AG04450 (cell line): ENCODE measurements at places on chromosomes 6 and 20. TPM values are rescaled to one million over a fixed set of nuclear protein-coding genes. Genes with fewer than 3 reads are reported as not detected.

DNA sequence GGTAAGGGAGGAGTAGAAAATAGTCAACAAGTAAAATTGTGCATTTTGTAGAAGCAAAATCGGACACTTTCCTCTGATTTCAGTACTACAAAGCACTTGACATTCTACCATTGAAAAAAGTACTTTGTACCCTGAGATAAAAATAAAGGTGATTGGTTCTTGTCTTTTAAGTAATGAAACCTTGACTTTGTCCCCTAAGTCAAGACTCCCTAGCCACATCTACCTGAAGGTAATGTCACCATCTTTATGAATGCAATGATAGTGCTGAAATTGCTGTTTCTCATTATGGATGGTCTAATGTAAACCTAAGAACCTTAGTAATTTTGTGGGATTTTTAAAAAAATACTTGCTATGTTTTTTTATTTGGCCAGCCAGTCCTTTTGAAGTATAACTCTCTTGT, 2.4 kb upstream of the MAN1A1 start:
- no peak for DNase-seq

DNA sequence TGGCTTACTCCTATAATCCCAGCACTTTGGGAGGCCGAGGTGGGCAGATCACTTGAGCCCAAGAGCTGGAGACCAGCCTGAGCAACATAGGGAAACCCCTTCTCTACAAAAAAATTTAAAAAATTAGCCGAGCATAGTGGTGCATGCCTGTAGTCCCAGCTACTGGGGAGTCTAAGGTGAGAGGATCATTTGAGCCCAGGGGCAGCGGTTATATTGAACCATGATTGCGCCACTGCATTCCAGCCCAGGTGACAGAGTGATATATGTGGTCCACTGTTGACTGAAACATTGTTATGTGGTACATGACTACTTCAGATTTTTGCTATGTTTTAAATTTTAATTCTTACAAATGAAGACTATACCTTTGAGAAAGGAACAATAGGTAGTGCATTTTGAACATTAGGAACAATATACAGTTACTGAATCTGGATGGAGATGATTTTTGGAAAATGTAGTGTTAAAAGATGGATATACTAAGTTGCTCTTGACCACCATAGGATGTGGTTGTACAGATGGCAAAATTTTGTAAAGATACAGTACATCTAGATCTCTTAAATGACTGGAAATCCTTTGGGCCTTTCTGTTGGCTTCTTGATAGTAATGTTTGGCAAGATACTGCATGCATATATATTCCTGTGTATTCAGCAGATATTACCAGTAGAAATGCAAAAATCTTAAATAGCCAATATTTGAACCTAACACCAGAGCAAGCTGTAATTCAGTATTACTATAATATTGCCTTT, 35.9 kb downstream of the MAPK14 start:
- DNase-seq = no peak

DNA sequence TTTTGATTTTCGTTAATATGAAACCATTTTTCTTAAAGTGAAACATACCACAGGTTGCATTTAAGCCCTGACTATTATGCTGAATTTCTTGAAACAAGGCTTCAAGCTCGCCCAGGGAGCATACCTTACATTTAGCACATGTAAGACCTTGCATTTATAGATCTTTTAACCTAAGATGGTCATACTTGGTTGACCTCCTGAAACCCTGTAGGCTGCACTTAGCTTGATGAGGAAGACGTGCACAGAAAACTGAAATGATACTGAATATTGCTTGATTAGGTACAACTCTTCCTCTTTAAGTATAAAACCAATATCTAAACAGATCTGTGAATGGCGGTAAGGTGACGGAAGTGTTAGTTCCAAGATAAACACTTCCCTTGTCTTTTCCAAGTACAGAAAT, 82.2 kb downstream of the CTNNBL1 start:
- no peak for DNase-seq

GRCh38 chr20:32527447-32528055, 57.6 kb downstream of the NOL4L start:
- no peak for DNase-seq

The LZTS3 gene
- polyA plus RNA-seq = 2.0 and 3.1 TPM in 2 replicates

The SCGN gene
- not detected in 2 replicates for polyA plus RNA-seq
